ENCODE measurements at places on chromosomes 16 and 17.

DNA sequence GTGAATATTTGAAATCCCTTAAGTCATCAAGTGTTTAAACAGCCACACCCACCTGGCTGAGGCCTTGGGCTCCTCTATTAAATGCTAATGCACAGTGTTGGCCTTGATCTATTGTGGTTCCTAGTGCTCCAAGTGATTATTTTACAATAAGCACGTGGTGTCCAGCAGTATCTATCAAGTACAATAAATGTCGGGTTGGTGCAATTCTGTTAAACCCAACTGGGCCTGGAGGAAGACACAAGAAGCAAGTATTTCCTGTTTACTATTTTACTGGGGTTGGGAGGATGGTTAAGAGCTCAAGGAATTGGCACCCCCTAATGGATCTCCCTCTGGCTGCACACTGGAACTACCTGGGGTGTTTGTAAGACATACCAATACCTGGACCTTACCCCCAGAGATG is 72.1 kb upstream of the HNF1B start:
- DNase-seq: no peak

DNA sequence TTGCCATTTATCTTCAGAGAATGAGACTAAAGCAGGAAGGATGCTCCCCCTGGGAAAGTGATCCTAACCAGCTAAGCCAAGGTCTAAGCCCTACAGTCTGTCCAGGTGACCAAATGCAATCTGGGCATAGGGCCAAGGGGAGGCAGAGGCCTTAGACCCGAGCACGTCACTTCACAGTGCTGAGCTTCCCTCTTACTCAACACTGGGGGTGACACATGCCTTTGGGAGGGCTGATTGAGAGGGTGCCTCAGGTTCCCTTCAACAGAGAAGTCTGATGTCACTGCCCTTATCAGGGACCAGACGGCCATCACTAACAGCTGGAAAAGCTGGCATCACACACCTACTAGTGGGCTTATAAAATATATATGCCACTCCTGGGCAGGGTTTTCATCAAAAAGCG is 4.0 kb downstream of the CIAO2B start:
- DNase-seq: peak; percentile 96

- no peak for DNase-seq
Measured at GRCh38 chr17:4941319-4941610, 1.2 kb downstream of the RNF167 start.

- peak; percentile 60 for DNase-seq
Measured at GRCh38 chr17:40922239-40922638, 15.2 kb downstream of the KRT23 start.

GRCh38 chr17:55430541-55431288 is 9.1 kb upstream of the MMD start:
- DNase-seq: no peak

DNA sequence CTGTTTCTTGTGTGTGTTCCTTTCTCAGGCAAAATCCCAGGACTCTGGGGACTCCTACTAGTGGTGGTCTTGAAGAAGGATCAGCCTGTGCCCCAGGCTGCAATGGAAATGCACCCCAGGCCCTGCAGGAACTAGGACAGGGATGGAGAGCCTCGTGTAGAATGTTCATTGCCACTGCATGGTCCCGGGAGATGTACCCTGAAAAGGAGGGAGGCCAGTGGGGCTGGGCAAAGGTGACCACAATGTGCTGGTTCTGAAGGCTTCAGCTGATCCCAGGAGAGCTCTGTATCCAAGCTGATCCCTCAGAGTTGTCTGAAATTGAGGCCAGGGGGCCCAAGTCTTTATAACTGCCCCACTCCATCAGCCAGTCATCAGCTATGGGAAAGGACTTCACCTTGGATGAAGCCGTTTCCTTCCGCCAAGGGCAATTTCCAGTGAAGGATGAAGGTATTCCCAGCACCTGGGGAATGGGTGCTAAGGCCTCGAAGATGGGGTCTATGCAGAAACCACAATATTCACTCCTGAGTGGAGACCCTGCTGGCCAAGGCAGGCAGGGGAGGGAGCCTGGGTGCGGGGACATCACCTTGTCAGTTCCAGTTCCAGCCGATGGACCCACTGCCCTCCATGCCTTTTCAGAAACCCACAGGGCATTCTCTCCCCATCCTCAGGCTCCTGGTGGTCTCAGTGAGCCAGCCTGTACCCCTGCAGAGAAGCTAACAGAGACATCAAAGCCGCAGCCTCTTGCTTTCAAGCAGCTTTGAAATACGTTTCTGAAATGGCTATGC is 59.9 kb upstream of the CDH5 start:
- no peak for DNase-seq

DNA sequence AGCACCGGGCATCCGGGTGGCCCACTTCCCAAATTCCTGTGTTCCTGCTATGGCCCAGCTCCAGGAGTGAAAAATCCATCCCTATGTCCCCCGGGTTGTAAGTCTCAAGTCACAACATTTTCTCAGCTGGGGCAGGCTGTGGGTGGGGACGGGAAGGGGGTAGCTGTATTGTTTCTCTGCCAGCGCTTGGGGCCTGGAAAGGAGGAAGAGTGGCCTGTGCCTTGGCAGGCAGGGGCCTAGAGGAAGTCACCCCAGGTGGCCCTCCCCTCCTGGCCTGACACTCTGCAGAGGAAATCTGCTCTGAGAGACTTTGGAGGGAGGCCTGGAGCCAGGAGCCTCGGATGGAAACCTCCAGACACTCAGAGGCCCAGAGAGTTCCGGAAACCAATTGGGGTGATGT is 10.6 kb upstream of the SCN4A start:
- DNase-seq: no peak

DNA sequence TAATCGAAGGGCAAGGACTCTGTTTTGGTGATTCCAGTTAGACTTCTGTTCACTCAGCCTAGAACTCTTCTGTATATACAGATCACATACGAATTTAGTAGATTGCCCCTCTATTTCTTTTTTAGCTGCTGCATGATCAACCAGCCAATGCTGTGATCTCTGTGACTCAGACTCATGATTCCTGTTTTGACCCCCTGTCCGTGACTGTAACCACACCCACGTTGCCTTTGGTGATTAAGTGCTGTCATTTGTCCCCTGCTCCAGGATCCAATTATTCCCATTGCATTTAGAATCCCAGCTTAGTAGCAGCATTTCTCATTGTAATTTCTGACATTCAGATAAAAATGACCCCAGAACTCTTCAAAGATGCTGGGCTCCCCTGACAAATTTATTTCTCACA is 545.7 kb downstream of the NPIPA7 start:
- no peak for DNase-seq

DNA sequence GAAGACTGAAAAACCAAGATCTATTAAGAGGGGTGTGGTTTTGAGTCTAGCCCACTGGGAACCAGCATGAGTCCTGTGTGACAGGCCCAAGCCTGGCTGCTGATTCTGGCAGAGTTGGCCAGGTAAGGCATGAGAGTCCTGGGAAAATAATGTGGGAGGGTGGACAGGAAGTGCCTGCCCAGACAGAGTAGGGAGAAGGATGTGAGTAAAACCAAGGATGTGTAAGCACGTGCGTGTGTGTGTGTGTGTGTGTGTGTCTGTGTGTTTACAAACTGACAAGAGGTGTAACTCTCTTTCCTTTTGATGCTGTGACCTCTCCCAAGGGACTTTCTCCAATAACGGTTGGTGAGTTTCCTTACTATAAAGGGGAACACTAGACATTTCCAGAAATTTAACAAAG is 15.6 kb upstream of the TEX2 start:
- no peak for DNase-seq

DNA sequence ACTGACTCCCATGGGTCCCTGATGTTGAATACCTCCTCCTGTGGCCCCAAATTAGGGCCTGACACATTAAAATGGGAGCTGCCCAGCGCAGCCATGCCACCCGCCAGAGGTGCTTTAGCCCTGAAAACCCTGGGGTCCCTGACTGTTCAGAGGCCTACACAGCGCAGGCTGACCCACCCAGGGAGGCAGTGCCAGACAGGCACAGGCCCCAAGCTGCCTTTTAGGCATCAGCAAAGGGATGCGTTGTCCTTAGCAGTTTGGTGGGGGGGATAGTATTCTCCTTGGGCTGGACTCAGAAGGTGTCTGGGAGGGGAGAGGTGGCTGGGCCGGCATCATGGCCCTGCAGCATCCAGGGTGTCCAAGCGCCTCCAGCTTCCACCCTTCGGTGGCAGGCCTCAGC is 1.4 kb downstream of the RAPGEFL1 start:
- DNase-seq: no peak

- peak; percentile 41 for DNase-seq
Measured at GRCh38 chr17:31448467-31449077, 57.1 kb downstream of the RAB11FIP4 start.

DNA sequence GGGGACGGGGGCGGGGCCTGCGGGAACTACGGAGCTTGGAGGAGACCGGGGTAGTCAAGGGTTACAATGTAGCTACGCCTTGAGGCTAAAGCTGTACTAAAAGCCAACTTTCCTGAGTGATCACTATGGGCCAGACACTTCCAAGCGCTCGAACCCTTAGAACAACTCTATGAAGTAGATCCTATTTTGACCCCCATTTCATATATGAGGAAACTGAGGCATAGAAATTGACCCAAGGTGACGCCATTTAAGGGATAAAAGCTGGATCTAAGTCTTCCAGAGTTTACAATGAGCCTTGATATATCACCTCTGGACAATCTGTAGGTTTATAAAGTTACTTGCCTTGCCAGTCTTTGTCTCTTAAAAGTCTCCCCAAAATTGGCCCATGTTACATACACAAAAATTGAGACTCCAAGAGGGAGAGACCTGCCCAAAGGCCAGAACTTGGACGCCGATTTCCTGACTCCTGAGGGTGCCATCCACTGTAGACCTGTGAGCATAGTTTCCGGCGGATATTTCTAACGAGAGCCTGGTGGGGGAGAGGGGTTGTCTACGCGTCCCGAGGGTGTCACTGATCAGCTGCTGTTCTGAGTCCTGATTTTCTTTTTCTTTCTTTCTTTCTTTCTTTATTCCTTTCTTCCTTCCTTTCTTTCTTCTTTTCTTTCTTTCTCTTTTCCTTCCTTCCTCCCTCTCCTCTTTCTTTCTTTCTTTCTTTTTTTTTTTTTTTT is 555 bp upstream of the NCBP3 start:
- DNase-seq: no peak

GRCh38 chr17:20995873-20996723 is 46.7 kb downstream of the USP22 start:
- DNase-seq: no peak

- no peak for DNase-seq
Measured at GRCh38 chr17:60315650-60316049, 76.3 kb downstream of the USP32 start.

- no peak for DNase-seq
Measured at GRCh38 chr17:8451933-8452614, 16.4 kb downstream of the NDEL1 start.

DNA sequence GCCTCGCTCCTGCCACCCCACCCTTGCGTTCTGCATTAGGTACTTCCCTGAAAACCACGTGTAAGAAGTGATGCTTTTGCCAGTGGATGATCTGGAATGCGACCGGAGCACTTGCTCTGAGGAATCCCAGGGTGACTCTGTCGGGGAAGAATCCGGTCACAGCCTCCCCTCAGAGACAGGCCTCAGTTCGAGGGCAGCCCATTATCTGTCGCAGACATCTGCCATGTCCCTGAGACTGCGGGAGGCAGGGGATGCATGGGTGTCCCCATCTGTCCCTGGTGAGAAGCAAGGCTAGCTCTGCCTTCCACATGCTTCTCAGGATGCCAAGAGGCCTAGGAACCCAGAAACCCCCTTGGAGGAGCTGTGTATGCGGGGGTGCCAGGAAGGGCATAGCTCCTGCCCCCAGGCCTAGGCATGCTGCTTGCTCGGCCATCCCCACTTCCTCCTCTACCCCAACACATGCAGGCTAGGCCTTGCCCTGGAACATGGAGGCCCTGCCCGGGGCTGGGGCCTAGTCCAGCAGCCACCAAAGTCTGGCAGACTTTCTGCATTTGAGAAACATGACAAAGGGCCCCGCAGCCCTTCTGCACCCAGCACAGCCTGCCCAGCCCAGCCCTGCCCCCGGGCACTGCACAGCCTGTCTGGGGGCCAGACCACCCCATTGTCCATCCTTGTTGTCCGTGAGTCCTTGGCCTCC is 20.5 kb downstream of the MNT start:
- no peak for DNase-seq

DNA sequence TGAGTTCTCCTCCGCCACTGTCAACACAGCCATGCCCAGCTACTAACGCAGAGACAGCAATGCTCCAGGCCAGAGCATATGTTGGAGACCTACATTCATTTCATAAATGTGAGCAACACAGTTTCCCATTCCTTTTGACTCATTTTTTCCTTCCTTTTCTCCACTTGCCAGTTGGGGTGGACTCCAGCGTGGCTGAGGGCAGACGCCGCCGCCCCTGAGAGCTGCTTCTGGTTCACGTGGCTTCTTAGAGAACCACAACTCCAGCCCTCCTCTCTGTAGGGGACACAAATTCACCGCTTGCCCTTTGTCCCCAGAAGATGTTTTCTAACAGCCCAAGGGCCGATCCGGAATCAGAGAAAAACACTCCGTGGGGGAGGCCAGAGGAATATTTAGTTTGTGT is 45.8 kb upstream of the ZCCHC14 start:
- no peak for DNase-seq

GRCh38 chr17:5282642-5283217 is 646 bp downstream of the RABEP1 start:
- DNase-seq: no peak

DNA sequence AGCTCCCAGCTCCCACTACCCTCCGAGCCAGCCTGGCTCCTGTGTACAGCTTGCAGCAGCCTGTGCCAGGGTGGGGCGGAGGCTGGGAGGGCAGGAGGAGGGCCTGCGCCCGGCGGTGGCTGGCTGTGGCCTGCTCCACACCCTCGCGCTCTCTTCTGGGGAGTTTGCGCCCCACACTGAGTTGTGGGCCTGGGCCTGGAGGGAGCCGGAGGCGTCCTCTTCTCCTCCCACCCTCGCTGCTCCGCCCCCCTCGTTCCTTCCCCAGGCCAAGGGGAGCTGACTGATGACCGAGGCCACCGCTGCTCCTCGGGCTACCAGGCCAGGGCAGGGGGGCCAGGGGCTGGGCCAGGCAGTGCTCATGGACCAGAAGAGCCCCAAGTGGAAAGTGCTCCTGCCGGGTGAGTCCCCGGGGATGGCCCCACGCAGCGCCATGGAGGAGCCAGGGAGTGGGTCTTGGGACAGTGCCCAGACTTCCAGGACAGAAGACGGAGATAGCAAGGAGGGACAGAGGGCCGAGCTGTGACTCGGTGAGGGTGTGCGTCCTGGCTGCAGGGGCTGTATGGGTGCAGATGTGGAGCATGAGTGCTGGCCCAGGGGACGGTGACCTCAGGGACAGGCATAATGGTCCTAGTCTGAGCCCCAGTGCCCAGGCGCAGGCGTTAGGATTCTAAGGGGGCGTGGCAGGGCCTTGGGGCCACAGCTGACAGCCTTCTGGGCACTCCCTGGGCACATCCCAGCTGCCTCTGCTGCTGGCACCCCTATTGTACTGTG is 242.1 kb upstream of the GSE1 start:
- peak; percentile 50 for DNase-seq

- DNase-seq: no peak
Measured at GRCh38 chr16:77059446-77059845, 131.5 kb upstream of the MON1B start.

- peak; percentile 84 for DNase-seq
Measured at GRCh38 chr17:72640415-72641165, 451.9 kb downstream of the SLC39A11 start.

GRCh38 chr17:4368341-4368740 is 1.9 kb upstream of the UBE2G1 start:
- DNase-seq: no peak

- DNase-seq: no peak
Measured at GRCh38 chr16:27528294-27528693, 21.4 kb downstream of the GTF3C1 start.

GRCh38 chr17:1145311-1145986 is 34.3 kb downstream of the ABR start:
- no peak for DNase-seq

GRCh38 chr16:1839554-1839953 is 12.5 kb downstream of the FAHD1 start:
- no peak for DNase-seq

- DNase-seq: no peak
Measured at GRCh38 chr16:84741340-84741830, 41.6 kb downstream of the USP10 start.
